ENCODE measurements at places on chromosomes 3 and 15. TPM values are rescaled to one million over a fixed set of nuclear protein-coding genes. Genes with fewer than 3 reads are reported as not detected.

Gene LTK
- 0.56 TPM for total RNA-seq

GRCh38 chr15:45743426-45744235 is 108.8 kb downstream of the SQOR start:
- no peak for DNase-seq

Gene ZKSCAN7
- total RNA-seq = 1.7 TPM

DNA sequence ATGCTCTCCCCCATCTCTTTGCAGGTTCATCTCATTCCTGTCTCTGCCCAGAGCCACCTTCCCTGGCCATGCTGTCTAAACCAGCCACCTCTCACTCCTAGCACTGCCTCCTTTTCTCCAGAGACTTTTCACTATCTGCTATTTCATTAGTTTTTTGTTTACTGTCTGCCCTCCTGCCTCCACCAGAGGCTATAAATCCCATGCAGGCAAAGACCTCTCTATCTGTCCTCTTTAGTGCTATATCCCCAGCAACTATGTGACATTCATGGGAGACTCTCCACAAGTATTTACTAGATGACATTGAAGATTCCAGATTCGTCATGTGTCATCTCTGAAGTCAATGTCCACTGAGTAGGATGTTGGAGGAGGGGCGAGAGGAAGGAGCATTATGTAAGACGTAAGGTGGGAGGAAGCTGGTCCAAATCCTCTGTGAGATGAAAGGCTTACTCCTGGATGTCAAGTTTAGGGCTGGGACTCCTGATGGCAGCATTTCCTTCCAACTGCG is 3.4 kb upstream of the FAM43A start:
- no peak for DNase-seq

Gene USP50
- total RNA-seq = 0.33 TPM

DNA sequence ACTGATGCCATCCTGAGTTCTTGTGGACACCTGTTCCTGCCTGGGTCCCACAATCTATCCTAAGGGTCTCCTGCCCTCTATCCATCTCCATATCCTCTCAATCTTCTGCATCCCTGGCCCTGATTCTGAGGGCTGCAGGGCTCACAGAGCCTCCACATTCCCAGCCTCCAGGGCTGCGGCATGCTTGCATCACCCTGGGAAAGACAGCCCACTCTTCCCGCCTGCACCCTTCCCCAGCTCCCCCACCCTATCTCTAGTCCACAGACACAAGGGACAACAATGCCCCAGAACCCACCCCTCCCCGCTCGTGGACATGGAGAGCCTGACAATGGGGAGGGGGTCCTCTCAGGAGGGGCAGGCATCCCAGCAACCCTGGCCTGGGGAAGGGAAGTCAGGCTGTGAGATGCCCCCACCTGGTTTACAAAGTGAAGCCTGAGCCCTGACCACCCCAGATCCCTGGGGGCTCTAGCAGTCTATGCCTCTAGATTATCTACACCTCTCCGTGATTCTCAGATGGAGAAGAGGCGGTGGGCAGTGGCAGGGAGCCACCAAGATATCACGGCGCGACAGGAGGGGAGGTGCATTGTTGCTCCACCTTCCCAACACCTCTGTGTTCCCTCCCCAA is 10.3 kb downstream of the SEMA3G start:
- no peak for DNase-seq

- DNase-seq = no peak
Observed at GRCh38 chr3:104952146-104952972, 414.4 kb upstream of the ALCAM start.

Gene KBTBD12
- not detected for total RNA-seq

DNA sequence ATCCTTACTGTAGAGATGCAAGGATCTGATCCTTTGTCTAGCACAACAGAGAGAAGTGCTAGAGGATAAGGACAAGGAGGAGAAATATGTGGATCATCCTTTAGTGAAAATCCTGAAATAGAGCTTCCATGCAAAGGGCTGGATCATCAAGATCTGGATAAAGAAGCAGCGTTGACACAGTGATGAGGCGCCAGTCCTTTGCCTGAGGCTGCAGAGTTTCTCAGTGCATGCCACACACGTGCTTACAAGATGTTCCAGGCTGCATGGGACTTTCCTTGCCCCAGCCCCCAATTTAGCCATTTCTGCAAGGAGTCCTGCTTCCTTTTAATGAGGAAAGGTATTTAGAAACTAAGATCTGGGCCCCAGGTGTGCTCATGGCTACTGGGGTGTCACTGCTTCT is 7.2 kb upstream of the ABTB1 start:
- no peak for DNase-seq

Gene PPP1R14D
- total RNA-seq = not detected

Gene CIDEC
- not detected for total RNA-seq

Data from natural killer cell (primary cell).